Jurkat, Clone E6-1 (cell line): ENCODE measurements at places on chromosomes 6 and 20.

- no peak for DNase-seq
Observed at GRCh38 chr6:157198425-157199279, 124.7 kb downstream of the TMEM242 start.

DNA sequence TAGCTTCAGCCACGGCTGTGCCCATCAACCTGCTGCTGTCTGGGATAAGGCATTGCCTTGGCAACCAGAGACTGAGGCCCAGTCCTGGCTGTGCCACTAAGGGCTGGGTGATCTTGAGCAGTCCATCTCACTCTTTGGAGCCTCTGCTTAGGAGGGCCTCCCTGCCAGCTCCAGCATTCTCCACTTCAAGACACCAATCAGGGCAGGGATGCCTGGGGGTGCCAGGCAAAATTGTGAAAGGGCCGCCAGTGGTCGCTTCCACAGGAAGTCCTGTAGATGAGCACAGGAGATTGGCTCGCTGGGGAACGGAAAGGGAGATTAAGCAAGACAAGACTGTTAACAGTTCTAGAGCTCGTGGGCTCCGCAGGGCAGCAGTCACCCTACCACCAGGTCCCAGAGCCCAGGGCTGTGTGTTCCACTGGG is at the start of gene RAB44:
Gene RAB44, plus strand, starts transcription at position 346 of the 423 bp plus-strand sequence. CDS start 6,410 bp downstream, outside the sequence.
- peak; percentile 69 for DNase-seq

DNA sequence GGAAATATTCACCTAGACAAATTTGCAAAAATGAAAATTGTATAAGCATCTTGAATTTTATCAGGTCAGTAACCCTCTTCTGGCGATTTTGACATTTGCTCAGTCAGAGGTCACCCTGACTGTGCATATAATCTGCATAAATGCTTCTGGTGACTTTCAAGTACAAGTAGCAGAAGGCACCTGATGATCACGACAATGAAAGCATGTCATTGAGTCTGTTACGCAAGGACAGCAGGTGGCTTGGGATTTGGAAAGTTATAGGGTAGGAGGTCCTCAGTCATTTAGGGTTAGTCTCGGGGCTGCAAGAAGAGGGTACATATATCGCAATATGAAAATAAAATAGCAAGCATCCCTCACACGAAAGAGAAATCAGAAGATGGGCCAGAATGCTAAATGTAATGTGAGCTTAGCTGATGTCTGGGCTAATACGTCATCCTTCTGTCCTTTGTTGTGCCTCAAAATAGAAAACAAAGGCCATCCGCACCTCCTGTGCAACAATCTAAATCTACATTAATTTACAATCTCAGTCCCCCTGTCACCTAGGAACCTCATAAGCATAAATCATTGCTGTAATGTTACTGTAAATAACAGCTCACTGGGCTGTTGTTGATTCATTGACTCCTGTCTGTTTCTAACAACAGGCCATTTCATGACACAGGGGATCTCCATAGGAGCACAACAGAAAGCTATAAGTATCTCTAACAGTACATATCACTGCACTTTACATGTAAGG is 155.2 kb upstream of the RSPO3 start:
- DNase-seq, result no peak

DNA sequence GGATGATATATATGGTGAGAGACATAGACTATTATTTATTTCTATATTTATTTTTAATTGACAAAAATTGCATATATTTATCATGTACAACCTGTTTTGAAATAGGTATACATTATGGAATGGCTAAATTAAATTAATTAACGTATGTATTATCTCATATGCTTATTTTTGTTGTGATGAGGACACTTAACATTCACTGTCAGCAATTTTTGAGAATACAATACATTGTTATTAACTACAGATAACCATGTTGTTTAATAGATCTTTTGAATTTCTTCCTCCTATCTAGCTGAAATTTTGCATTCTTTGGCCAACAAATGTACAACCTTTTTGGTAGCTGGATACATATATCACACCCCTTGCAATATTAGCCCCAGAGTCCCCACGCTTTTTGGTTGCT is 110.7 kb upstream of the CITED2 start:
- no peak for DNase-seq

- DNase-seq, result no peak
Observed at GRCh38 chr20:49865559-49865958, 49.8 kb downstream of the SPATA2 start.

- no peak for DNase-seq
Observed at GRCh38 chr6:2651536-2651935, 99.2 kb downstream of the MYLK4 start.

GRCh38 chr20:25248786-25249172 is 894 bp downstream of the PYGB start:
- no peak for DNase-seq

DNA sequence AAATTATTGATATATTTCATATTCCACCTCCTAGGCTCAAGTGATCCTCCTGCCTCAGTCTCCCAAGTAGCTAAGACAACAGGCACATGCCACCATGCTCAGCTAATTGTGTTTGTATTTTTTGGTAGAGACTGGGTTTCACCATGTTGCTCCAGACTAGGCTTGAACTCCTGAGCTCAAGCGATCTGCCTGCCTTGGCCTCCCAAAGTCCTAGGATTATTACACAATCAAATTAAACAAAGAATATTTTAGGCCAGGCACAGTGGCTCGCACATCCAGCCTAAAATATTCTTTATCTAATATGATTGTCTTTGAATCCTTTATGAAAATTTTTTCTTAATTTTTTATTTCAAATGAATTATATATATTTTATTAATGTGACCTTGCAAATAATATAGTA is 17.8 kb downstream of the ME1 start:
- no peak for DNase-seq

DNA sequence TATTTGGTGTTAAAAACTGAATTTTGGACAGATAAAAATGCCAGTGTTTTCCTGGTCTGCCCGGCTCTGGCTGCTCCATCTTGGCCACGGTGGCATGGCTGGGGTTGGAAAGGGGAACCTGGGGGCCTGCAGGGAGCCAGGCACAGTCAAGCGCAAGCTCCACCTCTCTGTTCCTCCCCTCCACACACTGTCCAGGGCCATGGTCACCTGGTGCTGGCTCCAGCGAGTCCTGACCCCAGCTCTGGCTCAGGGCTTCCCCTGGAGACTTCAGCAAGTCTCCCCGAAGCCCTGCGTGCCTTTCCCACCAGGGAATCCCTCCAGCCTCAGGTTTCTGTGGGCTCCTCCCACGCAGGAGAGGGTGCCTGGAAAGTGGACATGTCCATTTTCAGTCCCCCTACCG is 298.5 kb downstream of the QKI start:
- no peak for DNase-seq

DNA sequence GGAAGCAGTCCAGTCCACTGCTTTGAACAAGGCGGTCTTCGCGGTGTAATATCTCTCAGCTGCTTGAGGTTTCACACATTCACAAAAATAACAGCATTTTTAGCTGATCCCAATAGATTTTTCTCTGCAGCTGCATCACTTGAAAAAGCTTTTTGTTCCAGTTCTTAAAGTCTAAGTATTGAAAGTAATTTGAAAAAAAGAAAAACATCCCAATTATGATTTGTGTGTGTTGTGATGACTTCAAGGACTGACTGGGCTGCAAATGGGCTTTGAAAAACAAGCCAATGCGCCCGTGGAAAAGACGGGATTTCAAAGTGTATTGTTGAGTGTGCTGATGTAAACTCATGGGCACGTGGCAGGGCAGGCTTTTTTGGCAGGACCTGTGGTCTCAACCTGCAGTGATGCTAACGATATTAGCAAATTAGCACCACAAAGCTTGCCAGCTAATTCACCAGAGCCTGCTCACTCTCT is 151.1 kb downstream of the TMEM242 start:
- no peak for DNase-seq

- DNase-seq, result no peak
Observed at GRCh38 chr6:119552021-119552420, 202.5 kb upstream of the MAN1A1 start.

DNA sequence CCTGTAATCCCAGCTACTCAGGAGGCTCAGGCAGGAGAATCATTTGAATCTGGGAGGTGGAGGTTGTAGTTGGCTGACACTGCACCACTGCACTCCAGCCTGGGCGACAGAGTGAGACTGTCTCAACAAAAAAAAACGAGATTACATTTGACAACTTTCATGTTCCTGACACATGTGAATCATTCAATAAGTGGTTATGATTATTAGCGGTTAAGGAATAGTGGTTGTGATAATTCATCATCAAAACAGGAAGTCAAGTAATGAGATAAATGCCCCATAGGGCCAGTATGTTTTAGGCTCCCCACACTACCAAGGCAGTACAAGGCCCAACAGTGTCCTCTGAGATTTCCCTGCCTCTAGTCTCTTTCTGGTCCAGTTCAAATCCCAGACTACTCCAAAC is 2.5 kb downstream of the HDDC2 start:
- no peak for DNase-seq

DNA sequence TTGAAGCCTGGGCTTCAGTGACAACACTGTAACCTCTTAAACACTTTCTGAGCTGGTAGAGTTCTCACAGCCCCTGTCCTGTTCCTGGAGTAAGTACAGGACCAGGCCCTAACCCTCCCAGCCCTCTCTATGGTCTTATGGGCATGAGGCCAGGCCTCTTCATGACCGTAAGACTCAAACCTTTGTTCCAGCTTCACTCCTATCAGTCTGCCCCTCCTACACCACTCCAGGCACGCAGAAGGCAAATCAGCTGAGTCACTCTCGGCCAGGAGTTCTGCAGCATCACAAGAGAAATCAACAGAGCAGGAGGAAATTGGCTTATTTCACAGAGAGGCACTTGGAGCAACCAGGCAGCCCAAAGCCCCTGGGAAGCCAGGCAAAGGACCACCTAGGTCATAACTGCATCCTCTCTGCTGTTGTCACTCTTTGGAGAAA is 25.3 kb upstream of the CHD6 start:
- no peak for DNase-seq

DNA sequence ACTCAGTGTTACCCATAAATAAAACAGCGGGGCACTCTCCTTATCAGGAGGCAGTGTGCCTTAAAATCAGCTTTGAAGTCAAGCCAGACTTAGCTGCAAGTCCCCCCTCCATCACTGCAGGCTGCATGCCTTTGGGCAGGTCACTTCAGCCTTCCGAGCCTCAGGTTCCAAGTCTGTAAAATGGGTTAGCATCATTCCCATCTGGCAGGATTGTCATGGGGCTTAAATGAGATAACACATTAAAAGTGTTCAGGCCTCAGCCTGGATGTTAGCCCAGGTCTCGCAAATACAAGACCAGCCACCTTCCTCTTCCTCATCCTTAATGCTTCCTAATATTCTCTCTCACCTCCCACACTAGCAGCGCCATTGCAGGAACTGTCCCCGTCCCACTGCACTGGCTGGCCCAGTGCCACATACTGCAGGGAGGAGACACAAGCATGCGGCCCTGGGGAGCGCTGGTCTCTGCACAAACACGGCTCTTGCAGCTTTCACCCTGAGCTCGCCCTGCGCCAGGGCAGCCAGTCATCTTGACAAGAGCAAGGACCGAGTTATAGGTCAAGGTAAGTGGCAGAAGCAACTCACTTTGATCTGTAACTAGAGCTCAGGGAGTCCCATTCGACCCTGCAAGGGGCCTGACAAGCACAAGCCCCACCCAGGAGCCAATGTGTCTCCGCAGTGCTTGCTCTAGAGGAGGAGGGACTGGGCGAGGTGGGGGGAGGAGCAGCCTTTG is 564.6 kb upstream of the AGPAT4 start:
- no peak for DNase-seq

GRCh38 chr6:129191235-129191634 is 308.3 kb downstream of the LAMA2 start:
- no peak for DNase-seq

- no peak for DNase-seq
Observed at GRCh38 chr20:42441864-42442331, 747.8 kb downstream of the PTPRT start.

DNA sequence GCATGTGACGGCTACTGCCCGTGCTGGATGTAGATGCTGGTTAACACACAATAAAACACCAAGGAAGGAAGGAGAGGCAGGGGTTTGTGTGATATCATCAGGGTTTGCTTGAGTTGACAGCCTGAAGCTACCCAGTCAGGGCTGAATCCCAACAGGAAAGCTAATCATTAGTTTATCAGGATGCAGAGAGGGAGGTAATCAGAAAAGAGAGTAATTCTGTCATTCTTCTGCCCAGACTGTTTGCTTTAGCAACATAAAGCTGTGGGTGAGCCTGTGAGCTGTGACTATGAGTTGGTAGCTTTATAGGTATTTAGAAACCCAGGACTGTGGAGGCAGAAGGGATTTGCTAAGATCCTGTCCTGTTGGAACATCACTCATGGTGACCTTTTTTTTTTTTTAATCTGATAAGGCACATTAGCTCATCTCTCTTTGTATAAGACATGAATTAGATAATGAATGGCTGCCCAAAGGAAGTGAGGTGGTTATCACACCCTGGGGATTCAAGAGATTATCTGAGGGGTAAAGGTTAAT is 79.3 kb downstream of the CAP2 start:
- DNase-seq, result no peak

DNA sequence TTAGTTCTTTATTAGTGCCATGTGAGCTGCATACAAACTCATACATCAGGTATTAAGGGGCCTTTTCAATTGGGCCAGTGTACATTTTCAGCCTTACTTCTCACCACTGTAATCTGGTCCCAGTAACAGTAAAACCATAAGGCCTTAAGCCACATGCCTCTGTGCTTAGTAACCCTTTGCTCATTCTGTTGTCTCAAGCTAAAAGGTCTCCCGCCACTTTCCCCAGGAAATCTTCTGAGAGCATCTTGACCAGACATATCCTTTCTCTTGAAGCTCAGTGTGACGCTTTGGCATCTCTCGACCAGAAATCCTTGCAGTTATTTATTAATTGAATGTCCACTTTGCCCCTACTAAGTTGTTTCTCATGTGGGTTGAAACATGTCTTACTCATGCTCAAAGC is 68.0 kb downstream of the CYP39A1 start:
- DNase-seq, result no peak

DNA sequence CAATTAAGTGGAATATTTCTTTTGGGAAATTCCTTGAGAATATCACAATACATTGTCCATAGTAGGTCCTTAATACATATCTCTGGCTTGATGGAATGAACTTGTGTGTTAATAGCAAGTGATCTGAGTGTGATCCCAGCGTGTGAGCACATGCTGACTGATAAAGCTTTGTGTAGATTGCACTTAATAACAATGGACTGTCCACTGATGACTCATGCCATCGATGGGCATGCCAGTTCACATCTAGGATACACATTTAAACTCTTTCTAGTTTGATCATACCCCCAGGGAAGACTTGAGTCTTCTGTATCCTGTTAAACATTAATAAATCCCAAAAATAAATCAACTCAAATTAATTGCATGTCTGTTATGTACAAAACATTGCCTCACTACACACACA is 454.3 kb upstream of the SPTLC3 start:
- no peak for DNase-seq

GRCh38 chr20:30286157-30286556 is 971.3 kb upstream of the DEFB115 start:
- no peak for DNase-seq

GRCh38 chr20:31811198-31811597 is 8.0 kb upstream of the MYLK2 start:
- no peak for DNase-seq
